ENCODE measurements at places on chromosomes 6 and 20.

- DNase-seq: no peak
These were observed 33.2 kb upstream of the CST7 start for GRCh38 chr20:24915892-24916291.

DNA sequence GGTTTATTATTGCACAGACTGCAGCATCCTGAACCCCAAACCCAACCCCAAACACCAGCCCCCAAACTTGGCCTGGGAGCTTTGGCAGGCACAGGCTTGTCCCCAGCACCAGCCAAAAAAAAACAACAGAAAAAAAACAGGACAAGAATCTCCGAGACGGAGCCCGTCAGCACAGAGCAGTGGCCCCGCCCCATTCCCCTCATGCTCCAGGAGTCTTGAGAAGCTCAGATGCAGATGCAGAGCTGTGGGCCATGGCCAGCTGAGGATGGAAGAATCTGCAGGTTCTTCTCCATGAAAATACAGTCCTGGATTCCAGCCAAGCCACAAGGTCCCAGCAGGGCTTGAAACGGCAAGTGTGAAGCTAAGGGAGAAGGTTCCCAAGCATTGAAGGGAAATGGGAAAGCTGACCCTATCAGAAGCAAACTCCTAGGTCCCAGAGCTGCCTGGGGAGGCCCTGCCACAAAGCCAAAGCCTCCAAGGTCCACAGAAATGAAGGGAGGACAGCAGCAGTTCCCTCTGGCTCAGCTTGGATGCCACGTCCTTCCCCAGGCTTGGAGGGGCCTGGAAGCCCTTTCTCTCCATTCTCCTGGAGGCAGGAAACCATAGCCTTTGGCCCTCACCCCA lies 75.2 kb downstream of the JPH2 start:
- peak; percentile 62 for DNase-seq

DNA sequence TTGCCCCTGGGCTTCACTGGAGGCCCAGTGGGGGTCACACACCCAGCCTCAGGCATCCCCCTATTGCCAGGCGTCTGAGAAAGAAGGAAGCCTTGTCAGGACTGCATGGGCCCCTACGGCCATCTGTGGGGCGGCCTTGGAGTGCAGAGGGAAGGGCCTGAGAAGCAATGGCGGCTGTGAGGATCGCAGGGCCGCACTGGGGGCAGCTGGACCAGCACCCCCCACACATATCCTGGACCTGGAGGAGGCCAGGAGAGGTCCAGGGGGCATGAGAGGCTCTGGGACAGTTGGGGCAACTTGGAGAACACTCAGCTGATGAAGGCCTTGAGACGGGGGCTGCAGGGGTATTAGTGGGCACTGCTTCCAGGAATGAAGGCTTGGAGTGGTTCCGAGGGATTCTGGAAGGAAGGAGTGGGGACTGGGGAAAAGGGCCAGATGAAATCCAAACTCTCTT lies 16.5 kb downstream of the MDFI start:
- DNase-seq: no peak

DNA sequence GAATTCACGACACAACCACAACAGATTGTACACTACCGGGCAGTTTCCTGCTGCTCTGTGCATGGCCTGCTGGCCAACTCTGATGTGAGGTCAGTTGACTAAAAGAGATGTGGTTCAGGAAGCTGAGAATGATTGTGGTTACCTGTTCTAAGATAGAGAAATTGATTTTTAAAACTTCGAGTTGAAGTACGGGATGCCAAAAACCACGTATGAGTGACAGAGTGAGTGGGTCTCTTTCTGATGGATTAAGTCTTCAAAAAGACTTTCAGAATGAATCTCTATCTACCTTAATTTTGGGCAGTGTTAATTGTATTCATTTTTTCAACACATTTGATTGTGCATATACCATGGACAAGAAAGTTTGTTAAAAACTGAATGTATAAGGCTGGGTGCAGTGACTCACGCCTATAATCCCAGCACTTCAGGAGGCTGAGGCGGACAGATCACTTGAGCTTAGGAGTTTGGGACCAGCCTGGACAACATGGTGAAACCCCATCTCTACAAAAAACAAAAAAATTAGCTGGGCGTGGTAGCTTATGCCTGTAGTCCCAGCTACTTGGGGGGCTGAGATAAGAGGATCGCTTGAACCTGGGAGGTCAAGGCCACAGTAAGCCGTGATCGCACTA lies 121.2 kb downstream of the SGK1 start:
- DNase-seq: no peak

DNA sequence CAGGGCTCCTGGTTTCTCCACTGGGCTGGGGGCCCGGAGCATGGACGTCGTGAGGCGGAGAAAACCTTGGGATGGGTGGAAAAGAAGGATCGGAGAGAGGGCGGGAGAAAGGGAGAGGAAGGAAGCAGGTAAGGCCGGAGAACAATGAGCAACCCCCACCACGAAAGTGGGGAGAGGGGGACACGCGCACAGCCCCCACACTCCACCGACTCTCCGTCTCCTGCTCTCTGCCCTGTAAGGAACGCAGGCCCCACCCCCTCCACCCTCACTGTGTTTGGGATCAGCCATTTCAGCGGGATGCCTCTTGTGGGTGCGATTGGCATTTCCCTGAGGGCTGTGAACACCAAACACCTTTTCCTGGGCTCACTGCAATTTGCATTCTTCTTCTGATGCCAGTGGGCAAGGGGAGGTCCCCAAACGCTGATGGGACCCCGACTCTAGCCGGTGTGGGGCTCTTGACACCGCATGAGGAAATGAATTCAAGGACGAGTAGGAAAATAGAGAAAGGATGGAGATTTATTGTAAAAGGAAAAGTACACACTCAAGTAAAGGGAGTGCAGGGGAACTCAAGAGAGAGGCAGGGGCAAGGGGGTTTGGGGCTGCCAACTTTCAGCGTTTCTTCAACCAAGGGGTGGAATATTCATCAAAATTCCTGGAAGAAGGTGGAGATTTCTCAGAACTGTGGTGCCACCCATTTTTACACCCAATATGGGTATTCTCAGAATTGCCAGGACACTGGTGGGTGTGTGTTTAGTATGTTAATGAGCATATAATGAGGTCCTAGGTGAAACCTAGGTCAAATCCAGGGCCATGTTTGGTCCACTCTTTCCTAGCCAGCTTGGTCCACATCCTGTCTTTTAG lies 13.1 kb upstream of the RAET1L start:
- no peak for DNase-seq

GRCh38 chr6:165634101-165634880 lies 28.8 kb downstream of the PDE10A start:
- DNase-seq: no peak

All from AG08396 (cell line).